ENCODE measurements at places on chromosomes 2 and 18. TPM values are rescaled to one million over a fixed set of nuclear protein-coding genes. Genes with fewer than 3 reads are reported as not detected.

UGT1A3 gene
- total RNA-seq: not detected

GPAT2 gene
- total RNA-seq: 6.2 TPM

FBXO48 gene
- 2.4 TPM for total RNA-seq

LIMS2 gene
- total RNA-seq: 31.8 TPM

CNRIP1 gene
- 5.3 TPM for total RNA-seq

ERBB4 gene
- total RNA-seq: 2.5 TPM

EVX2 gene
- not detected for total RNA-seq

ABCG8 gene
- total RNA-seq: not detected

FBLN7 gene
- 0.26 TPM for total RNA-seq

ZCCHC2 gene
- total RNA-seq: 19.4 TPM

CD207 gene
- total RNA-seq: 0.59 TPM

CRIM1 gene
- total RNA-seq: 50.0 TPM

METTL8 gene
- 15.5 TPM for total RNA-seq

ANKRD30B gene
- not detected for total RNA-seq

CCDC85A gene
- 2.5 TPM for total RNA-seq

AMER3 gene
- total RNA-seq: not detected

TNFRSF11A gene
- total RNA-seq: 0.84 TPM

COPS9 gene
- 214 TPM for total RNA-seq

RPIA gene
- total RNA-seq: 14.1 TPM

PROC gene
- total RNA-seq: not detected

PLCD4 gene
- total RNA-seq: 38.0 TPM

BMP10 gene
- 0.17 TPM for total RNA-seq

SANBR gene
- 2.3 TPM for total RNA-seq

MARCO gene
- total RNA-seq: 1.7 TPM

CPO gene
- total RNA-seq: 0.50 TPM

HOXD3 gene
- total RNA-seq: 0.71 TPM

AGXT gene
- not detected for total RNA-seq

MATN3 gene
- total RNA-seq: 0.15 TPM

CAPN14 gene
- 0.13 TPM for total RNA-seq

STPG4 gene
- not detected for total RNA-seq

SNTG2 gene
- total RNA-seq: 1.2 TPM

RASGRP3 gene
- total RNA-seq: 13.0 TPM

CNDP1 gene
- not detected for total RNA-seq

RAD51AP2 gene
- total RNA-seq: not detected

SERPINB13 gene
- not detected for total RNA-seq

DTNB gene
- total RNA-seq: 5.0 TPM

CRYGD gene
- not detected for total RNA-seq

PRSS56 gene
- total RNA-seq: 2.4 TPM

CACNB4 gene
- total RNA-seq: 1.1 TPM

KIAA2012 gene
- 0.06 TPM for total RNA-seq

ZEB2 gene
- total RNA-seq: 30.5 TPM

SERPINB5 gene
- total RNA-seq: not detected

ST8SIA5 gene
- total RNA-seq: 7.7 TPM

UGT1A10 gene
- total RNA-seq: not detected

AOX1 gene
- 17.0 TPM for total RNA-seq

REEP1 gene
- total RNA-seq: 7.9 TPM

C2orf80 gene
- total RNA-seq: not detected

LONRF2 gene
- total RNA-seq: 7.1 TPM

MAP3K19 gene
- total RNA-seq: not detected

RESP18 gene
- not detected for total RNA-seq

SCG2 gene
- total RNA-seq: 0.08 TPM

IL36G gene
- not detected for total RNA-seq

CLASP1 gene
- 60.7 TPM for total RNA-seq

Measured in psoas muscle (tissue), 8 donors.